Activated naive CD4-positive, alpha-beta T cell treated with anti-CD3 and anti-CD28 coated beads, Interleukin-2, amount 50 U/mL, for 16 hours (primary cell): ENCODE measurements at places on chromosomes 1 and 21.

DNA sequence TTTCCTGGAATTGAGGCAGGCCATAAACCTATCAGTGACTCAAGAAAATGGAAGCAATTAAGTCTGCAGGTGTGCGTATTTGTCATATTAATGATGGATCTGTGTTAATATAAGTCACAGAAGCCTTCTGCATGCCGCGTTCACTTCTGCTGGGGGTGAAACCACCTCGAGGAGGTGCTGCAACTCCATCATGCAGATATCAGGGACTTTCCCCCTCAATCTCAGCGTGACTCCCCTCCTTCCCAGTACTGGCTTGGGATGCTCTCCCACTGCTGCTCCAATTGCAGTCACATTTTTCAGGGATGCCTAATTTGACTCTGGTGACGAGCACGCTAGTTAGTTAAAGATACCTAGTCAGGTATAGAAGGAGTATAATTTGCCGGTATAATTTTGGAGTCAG, 87.5 kb downstream of the ASTN1 start:
- DNase-seq, result no peak

DNA sequence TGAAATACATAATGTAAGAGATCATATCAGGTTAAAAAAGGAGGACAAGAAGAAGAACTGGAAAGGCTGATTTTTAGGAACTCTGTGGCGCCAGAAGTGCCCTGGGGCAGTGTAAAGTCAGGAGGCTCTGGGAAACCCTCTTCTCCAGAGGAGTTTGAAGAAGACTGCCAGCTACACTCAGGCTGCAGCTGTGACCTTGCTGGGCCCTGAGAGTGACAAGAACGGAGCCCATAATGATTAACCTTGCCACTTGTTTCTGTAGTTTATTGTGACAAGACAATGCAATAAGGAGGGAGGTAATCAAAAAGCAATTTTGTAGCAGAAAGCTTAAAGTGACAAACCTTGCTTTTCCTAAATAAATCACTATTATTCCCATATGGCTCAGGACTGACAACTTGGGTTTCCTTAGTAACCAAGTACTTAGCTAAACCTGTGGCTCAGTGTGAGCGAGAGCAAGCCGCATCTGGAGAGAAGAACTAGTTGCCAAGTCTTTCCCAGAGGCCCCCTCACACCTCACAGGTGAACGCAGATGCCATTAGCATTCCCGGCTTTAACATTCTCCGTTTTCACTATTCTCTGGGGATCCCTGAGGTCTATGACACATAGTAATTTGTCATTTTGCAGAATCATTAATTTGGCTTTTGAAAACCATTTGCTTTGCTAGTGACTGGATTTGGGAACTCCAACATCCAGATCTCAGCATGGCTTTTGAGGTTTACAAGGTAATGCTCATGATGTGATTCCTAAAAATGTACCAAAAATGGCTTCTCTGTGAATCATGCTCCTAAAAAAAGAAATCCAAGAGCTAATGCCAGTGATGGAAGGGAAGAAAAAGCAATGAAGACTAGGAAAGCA, 115.9 kb downstream of the OMA1 start:
- DNase-seq, result no peak

DNA sequence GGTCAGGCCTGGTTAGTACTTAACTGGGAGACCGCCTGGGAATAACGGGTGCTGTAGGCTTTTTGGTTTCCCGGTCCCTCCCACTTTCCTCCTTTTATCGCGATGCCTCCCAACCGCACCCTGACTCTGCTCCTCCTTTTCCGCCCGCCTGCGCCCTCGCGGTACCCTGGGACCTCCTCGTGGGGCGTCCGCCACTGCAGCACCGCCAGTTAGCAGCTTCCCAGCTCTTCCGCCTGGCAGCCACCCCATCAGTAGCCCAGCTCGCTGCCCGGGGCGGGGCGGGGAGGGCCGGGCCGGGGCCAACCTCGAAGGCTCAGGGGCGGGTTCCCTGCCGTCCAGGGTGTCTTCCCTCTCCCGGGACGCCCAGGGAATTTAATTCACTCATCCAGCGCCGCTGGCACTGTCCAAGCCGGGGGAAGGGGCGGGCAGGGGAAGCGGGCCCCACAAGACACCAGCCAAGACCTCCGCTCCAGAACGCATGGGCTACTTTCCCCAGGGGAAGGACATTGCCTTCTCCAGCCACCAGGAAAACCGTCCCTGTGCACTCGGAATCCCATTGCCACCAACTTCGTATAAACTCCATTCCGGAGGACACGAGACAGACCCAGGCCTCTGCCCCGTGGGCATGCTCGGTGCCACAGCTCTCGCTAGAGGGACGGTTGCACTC, 2.0 kb upstream of the ZNF678 start:
- no peak for DNase-seq

GRCh38 chr1:56831871-56832693, 12.9 kb upstream of the FYB2 start:
- DNase-seq, result peak; percentile 59

DNA sequence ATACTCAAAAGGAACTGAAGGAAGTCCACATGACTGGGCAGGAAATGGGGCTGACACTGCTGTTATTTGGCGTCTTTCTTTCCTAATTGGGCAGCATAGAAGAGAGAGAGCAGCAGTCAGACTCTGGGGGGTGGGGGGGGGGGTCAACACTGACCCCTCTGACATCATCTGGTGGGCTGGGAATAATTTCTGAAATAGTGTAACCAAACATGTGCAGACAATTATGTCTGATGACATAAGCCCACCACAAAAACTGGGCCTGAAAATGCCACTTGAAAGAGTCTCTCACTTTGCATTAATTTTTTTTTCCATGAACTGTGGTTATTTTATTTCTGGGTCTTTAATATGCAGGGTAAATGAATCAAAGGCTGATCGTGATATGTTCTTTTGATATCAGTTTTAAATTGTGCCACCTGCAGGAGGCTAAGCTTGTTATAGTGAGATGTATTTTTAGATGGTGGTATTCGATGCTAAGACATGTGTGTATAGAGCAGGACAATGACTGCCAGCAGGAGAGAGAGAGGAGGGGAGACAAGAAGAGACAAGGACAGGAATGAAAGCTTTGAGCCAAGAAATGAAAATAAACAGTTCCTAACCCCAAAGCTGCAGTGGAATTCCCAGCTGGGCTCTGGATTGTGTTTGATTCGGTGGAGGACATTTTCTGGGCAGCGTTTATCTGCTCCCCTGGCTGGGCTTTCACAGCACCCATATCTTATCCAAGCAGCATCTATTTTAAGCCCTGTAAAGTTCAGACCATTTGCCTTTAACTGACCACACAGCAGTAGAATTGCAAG, 264.7 kb downstream of the PBX1 start:
- no peak for DNase-seq

GRCh38 chr1:5858844-5859407, 133.3 kb downstream of the NPHP4 start:
- no peak for DNase-seq

- DNase-seq, result no peak
These were observed 49.4 kb downstream of the FRRS1 start for GRCh38 chr1:99717005-99717404.

GRCh38 chr21:35256468-35256988, 207.4 kb upstream of the RUNX1 start:
- no peak for DNase-seq

DNA sequence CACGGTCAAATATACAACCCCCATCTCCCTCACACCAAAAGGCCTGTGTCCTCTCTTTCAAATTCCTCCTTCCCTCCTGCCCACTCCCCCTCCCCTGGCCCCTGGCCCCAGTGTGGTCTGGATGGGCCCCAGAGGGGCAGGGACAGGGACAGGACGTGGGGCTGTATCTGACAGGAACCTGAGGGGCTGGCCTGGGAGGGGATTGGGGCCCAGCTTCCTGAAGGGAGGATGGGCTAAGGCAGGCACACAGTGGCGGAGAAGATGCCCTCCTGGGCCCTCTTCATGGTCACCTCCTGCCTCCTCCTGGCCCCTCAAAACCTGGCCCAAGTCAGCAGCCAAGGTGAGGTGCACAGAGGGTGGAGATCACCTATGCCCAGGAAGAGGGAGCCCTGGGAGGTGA, at the start of gene MPL:
TSS of gene MPL (plus strand) at position 231 of the 400 bp plus-strand sequence. CDS start at position 262, 31 bp downstream.
- DNase-seq, result no peak

DNA sequence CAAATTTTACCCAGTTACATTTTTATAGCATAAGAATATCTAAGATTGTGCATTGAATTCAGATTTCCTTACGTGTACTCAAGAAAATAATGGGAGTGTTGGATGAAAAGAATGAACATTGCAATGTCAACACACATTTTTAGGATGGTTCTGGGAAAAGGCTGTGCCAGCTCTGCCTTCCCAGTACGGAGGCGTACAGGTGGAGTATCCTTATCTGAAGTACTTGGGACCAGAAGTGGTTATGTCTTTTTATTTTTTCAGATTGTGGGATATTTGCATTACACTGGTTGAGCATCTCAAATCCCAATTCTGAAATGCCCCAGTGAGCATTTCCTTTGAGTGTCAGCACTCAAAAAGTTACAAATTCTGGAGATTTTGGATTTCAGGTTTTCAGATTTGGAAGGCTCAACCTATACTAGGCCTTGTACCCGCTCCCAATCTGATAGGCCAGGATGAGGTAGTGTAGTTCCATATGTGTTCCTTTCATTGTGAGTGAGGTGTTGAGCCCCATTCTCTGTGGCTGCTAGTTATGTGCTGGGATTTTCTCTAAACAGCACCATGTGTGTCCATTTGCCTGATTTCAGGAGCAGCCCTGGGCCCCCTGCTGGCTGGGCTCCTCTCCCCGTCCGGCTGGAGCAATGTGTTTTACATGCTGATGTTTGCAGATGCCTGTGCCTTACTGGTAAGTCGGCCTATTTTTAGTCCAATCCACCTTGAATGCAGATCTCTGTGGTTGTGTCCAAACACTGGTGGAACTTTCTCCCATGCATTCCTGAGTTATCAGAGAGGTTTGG, 60.8 kb downstream of the SLC37A1 start:
- DNase-seq, result no peak

DNA sequence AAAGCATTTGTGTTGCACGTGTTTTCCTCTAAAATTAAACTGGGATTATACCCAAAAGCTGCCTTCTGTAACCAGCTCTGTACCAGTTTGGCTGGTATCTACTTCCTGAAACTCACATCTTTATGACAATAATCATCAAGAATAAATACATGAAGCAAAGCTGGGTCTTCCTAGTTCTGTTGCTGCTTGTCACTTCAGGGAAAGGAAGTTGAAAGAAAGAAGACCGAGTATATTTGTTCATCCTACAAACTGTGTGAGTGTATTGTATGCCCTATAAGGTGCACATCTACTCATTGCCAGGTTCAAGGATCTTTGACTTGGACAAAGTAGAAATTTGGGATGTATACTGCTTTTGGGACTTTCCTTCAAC, 29.1 kb upstream of the IFNGR2 start:
- no peak for DNase-seq

- no peak for DNase-seq
These were observed 42.2 kb downstream of the GIPC2 start for GRCh38 chr1:78088015-78088414.

- DNase-seq, result no peak
These were observed 22.2 kb upstream of the EIF4G3 start for GRCh38 chr1:21198929-21199328.

DNA sequence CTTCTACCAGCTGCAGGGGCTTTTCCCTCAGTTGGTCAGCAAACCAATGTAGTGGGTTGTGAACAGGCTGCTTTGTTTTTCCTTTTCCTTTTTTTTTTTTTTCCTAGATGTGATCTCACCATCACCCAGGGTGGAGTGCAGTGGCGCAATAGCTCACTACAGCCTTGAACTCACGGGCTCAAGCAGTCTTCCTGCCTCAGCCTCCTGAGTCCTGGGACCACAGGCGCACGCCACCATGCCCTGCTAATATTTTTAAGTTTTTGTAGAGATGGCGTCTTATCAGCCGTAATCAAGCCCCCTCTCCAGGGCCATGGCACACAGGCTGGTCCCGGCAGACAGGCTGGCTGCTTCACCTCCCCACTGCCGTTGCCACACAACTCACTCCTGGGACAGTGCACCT, 3.4 kb upstream of the TRIM11 start:
- DNase-seq, result no peak

GRCh38 chr1:67722292-67722944, 37.4 kb downstream of the GADD45A start:
- DNase-seq, result no peak

GRCh38 chr1:214404154-214404553, 123.2 kb downstream of the SMYD2 start:
- no peak for DNase-seq

DNA sequence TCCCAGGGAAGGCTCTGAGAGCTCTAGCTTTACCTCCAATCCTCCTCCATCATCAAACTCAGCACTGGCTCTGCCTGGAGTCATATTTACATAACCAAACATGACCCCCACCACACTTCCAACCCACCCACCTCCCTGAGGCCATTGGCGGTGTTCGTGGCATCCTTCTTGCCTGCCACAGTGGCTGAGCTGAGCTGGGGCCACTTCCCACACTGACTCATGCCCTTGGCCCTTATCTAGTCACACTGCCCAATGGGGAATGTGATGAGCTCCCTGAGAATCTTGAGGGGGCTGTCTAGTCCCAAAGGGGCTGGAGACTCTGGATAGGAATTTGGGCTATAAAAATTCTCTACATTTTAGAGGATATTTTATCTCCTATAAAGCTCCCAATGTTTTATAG, 230.9 kb upstream of the IRF2BP2 start:
- DNase-seq, result no peak

DNA sequence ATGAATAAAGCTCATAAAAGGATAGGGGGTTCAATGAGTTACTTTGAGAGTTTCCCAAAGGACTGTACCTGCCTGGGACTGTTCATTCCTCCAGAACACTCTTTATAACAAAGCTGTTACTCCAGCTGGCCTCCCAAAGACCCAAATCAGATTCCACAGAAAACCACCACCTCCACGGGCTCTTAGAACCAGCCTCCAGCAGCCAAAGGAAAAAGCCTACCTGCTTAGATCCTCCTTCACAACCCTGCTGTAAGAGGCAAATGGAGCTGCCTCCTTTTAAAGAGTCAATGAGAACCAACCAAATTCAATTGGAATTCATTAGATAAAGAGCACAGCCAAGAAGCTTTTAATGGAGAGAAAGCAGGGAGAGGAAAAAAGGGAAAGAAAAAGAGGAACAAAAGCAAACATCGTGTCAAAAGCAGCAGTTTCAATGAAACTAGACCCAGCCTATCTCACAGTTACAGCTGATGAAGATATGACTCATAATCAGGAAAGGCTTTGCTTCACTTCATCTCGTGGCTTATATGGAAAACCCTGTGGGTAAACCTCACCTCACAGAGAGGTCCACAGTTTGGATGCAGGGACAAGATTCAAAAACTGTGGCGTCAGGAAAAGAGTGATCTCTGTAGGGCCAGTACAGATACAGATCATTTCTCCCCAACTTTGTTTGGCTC, 27.8 kb upstream of the FMO4 start:
- DNase-seq, result no peak

DNA sequence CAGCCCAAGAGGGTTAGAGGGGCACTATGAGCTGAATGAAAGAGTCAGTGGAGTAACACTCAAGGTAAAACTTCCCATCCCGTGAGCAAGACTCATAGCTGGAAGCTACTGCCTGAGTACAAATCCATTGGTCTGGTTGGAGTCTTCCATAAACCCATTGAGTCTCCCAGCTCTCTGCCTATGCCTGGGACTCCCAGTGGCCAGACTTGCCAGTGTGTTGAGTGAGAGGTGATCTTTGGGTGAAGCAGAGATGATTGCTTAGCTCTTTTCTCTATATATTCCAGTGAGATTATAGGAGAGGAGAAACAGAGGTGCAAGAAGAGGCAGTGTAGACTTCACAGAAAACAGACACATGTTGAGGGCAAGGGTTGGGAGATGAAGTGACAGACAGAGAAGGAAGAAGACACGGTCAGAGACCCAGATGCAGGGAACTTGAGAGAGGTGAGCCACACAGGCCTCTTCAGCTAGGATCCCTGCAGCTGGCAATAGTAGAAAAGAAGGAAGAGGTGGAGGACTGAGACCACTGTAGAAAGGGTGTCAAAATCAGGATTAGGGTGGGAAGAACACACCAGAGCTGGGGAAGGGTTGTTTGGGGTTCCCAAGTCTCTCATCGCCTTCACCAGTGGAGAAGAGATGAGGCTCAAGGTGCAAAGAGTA, 3.7 kb downstream of the FOXD2 start:
- DNase-seq, result no peak
